KBM-7 (cell line): ENCODE measurements at places on chromosomes 11 and 22.

DNA sequence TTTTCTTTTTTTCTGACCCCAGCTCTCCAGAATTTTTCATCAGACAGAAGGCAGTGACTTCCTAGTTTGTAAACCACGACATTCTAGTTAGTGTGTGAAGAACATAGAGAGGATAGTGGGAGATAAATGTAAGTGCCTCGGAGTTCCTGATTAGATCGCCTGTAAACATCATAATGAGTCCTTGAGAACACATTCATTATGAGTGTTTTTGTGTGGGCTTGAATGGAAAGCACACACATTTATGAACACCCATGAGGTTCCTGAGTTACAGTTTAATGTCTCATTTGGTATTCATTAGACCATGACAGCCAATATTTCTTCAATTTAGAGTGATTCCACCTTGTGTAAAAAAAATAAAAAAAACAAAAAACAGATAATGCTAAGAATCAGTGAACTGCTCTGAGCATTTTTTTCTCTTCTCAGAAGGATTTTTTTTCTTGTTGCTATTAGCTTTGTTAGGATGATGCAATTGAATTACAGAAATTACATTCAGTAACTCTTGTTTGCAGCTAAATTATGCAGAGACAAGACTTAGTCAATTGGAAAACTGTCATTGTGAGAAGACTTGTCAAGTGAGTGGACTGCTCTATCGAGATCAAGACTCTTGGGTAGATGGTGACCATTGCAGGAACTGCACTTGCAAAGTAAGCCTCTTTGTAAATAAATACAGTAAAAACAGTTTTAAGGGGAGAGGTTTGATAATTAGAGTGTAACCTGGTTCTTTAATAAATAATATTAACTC is 257.6 kb downstream of the NELL1 start:
- no peak for DNase-seq

DNA sequence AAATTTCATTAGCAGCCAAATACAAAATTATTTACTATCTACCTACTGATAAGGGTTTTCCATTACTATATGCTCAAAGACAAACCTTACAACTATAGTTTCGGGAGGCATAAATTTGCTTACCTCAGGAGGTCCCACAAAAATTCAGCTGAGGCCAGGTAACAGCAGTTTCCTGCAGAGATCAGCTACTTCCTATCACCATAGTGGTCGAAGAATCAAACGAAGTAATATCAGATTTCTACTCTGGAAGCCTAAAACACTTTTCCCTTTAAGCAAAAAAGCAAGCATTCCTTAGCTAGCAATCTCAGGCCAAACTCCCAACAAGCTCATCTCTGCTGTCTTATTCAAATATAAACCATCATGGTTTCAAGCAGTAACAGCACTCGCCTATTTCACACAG is 3.1 kb downstream of the NAP1L4 start:
- DNase-seq = no peak

GRCh38 chr22:49210606-49211005 is 617.1 kb downstream of the BRD1 start:
- DNase-seq = no peak

- DNase-seq = no peak
These were observed 38.5 kb upstream of the GRAMD4 start for GRCh38 chr22:46581538-46582244.

DNA sequence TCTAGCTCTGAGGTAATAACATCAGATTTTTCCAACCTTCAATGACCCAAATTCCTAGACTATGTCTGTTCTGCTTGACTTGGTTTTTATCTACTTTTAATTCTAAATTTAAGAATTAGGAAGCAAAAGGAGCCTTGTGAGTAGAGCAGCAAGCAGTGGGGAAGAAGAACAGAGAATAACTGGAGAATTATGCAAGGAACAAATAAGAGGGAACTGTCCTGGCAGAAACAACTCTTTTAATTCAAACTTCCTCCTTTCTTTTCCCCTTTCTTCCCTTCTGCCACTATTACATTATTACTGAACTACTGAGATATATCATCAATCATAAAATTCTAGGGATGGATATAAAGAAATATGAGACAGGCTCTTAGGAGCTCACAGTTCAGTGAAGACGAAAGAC is 276.1 kb downstream of the SBF2 start:
- DNase-seq = no peak

- DNase-seq = no peak
These were observed 76.8 kb downstream of the SC5D start for GRCh38 chr11:121369366-121369765.
